ENCODE measurements at places on chromosomes 2 and 18.

DNA sequence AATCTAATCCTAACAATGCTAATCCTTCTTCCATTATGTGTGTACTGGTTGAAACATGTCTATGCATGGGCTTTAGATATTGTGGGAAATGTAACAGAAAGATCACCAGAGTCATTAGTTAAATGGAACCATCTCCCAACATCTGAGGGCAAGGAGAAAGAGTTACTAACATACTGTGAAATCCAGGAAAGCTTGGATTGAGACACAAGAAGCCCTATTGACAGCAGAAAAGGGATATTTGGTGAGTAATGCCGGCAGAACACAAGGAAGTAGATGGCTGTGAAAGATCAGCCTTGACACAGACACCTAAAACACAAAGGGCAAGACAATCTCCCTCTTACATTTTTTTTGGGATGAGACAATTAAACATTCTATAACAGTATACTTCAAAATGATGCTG lies 28.5 kb upstream of the LAMA1 start:
- no peak for DNase-seq

- DNase-seq, result no peak
These were observed 929 bp upstream of the CREG2 start for GRCh38 chr2:101388232-101388631.

- no peak for DNase-seq
These were observed 241.0 kb upstream of the COPS8 start for GRCh38 chr2:236844711-236845110.

GRCh38 chr2:23589739-23590138 lies 204.8 kb downstream of the KLHL29 start:
- no peak for DNase-seq
